Fibroblast of pulmonary artery (primary cell): ENCODE measurements at places on chromosomes 11 and 22.
A peak's percentile ranks its signal among the peaks of the same experiment; 100 is the strongest.

GRCh38 chr11:60905551-60906113, 753 bp downstream of the PRPF19 start:
- DNase-seq = peak; percentile 34

DNA sequence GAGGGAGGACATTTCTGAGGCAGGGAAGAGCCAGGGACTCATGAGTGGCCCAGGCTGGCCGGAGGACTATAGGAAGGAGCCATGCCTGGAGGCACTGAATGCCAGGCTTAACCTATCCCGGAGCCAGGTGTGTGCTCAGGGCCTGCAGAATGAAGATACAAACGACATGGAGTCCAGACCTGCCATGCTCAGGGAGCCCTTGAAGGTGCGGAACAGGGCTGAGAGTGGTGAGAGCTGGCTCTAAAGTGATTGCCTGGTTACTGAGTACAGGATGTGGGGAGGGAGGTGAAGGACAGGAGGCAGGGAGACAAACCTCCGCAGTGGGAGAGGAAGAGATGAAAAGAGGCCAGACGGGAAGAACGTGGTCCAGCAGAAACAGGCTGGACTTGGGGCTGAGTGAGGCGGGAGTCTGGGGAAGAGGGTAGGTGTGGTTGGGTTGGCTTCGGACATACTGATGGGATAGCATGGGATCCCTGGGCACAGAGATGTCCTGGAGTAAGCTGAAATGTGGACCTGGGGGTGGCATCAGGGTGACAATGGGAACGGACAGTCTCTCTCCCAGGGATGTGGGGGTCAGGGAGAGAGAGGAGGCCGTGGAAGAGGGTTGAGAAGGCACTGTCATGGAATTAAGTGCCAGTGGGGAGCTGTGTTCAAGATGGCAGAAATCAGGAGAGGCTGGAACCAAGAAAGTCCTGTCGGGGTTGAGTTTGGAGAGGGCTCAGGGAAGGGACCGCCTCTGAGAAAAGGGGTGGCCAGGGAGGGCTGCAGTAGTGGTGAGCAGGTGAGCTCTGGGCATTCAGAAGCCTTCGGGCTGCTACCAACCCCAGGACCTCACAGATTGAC, 1.5 kb upstream of the ANKRD13D start:
- DNase-seq = no peak

DNA sequence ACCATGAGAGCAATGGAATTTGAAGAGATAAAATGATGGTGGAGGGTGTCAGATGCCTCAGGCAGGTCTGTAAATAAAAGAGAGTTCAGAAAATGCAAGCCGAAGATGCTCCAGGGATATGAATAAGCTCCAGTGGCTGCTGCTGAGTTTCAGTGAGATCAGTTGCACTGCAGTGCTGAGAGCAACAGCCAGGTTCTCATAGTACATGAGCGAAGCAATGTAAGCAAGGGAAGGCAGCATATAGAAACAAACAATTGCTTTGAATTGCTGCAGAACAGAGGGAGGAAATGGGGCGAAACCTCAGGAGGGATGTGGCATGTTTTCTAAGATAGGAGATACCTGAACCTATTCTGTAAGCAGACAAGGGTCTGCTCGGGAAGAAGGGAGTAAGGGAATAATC, 369.5 kb downstream of the AASDHPPT start:
- DNase-seq = no peak

- DNase-seq = peak; percentile 58
Measured at GRCh38 chr22:38754751-38755154, 1.0 kb downstream of the SUN2 start.

- DNase-seq = no peak
Measured at GRCh38 chr11:86673055-86673843, 833 bp upstream of the ME3 start.

GRCh38 chr11:41779401-41779960, 320.0 kb upstream of the LRRC4C start:
- DNase-seq = no peak

DNA sequence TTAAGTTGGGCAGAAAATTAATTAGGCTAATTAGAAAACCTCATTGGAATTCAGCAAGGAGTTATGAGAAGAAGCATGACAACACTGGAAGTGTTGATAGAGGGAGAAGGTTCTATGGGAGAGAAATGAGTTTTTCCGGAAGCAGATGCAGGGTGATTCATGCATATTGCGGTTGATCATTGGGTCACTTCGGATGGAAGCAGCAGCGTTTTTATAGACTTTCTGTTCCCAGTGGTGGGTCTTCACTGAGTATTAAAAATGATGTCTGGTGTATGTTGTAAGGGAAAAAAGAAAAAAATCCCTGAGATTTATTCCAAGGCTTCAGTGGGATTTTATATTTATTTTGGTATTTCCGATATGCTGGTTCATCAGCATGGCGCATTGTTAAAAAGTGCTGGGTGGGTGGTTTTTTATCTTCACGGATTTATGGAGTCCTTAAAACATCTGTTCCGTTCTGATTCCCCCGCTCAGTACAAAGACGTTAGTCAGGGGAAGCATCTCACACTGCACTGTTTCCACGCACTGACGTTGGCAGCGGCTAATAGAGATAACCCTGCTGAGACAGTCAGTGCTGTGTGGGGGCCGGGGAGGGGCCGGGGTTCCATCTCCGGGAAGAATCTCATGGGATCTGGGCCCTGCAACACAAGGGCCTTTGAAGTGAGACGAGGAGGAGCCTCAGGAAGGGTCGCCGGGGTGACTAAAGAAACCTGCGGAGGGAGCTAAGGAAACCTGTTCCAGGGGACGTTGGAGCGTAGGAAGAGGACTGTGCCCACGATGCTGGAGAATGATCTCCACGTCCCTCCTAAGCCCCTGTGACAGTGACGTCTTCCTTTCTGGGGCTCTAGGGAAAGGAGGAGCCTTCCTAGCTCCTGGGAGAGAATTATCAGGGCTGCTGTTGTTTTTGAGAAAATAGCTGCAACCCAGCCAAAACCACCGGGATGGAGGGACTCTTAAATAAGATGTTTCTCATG, 390.0 kb downstream of the NTM start:
- peak; percentile 92 for DNase-seq

DNA sequence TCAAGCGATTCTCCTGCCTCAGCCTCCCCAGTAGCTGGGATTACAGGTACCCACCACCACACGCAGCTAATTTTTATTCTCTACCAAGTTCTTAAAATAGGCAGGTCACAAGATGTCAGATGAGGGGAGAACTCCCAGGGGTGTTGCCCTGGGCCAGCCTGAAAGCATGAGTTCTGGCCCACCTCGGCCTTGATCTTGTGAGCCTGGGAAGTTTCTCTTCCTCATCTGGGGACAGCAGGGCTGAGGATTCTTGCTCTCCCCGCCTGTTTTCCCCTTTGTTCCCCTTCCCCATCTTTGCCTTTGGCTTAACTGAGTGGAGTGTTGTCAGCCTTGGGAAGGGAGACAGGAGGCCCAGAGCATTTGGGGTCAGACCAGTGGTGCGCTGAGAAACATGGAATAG, 3.5 kb downstream of the PDXP start:
- no peak for DNase-seq

DNA sequence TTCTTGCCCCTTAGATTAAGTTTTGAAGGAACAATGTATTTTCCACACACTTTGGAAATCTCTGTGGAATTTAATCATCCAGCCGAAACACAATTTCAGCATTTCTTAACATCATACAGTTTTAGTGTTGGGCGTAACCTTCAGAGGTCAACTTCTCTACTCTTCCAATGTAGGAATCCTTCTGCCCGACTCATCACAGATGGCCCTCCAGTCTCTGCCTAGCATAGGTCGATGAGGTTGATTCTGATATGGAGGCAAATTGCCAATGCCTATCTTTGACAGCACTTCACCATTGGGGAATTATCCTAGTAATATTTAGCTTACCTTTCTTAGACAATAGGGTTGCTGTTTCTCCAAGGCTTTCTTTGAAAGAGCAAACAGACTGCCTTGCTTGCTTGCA, 175.7 kb upstream of the TTC12 start:
- DNase-seq = no peak

- no peak for DNase-seq
Measured at GRCh38 chr22:44869196-44869595, 116.8 kb downstream of the ARHGAP8 start.

DNA sequence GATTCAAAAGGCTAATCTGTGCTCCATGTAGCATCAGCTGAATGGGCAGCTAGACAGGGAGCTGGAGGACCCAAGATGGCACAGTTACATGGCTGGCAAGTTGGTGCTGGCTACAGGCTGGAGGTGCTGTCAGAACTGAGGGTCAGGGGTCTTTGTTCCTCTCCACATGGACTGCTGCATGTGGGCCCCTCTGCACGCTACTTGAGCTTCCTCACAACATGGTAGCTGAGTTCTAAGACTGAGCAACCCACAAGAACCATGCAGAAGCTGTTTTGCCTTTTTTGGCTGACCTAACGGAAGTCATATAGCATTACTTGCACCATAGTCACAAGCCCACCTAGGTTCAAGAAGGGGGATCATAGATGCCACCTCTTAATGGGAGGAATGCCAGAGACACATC, 196.1 kb downstream of the GRIK4 start:
- no peak for DNase-seq

DNA sequence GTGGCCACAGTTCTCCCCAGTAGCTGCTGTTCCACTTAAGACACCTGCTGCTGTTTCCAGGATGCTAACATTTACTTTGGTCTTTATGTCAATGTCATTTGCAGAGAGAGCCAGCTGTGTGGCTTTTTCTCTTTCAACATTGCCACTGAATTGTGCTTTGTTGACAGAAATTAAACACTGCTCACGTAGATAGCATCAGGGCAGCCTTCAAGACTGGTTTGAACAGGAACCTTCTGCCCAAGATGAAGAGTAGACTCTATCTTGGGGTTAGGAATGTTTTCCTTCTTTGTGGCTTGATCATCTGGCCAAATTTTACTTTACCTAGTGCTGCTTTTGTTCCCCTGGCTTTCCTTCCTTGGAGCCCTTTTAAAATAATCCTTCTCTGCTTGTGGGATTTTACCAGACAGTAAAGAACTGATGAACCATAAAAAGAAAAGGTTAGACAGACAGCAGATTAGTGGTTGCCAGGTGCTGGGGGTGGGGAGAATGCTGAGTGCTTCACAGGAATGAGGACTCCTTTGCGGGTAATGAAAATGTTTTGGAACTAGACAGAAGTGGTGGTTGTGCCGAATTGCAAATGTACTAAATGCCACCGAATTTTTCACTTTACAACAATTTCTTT, 22.7 kb upstream of the XBP1 start:
- DNase-seq = no peak

DNA sequence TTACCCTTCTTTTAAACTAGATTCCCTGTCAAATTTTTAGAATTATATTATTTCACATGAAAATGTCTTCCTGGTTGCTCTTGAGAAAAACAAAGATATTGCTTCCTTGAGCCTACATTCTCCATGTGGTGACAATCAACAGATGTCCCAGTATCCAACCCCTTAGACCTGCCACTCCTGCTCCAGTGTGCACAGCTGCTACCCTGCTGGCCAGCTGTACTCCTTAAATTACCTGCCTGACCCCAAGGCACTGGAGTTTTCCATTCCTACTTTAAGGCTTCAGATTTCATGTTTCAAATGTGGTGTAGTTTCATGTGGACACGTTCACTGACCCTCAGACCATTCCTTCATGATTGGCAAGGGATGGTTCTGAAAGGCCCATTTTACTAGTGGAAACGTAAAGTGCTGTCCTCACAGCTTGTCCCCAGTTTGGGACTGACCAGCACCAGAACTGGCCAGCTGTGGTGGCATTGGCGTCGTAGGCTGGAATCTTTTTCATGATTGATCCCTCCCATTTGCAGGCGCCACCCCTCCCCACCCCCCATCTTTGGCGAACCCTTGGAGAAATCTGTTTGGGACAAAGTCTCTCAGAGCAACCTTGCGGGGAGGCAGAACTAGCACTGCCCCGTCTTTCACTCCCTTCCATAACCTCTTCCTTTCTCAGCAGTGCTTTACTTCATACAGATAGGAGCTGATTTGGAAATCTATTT, 123.5 kb downstream of the DBX1 start:
- DNase-seq = no peak

- DNase-seq = no peak
Measured at GRCh38 chr22:24190159-24190540, 8.9 kb downstream of the SUSD2 start.

DNA sequence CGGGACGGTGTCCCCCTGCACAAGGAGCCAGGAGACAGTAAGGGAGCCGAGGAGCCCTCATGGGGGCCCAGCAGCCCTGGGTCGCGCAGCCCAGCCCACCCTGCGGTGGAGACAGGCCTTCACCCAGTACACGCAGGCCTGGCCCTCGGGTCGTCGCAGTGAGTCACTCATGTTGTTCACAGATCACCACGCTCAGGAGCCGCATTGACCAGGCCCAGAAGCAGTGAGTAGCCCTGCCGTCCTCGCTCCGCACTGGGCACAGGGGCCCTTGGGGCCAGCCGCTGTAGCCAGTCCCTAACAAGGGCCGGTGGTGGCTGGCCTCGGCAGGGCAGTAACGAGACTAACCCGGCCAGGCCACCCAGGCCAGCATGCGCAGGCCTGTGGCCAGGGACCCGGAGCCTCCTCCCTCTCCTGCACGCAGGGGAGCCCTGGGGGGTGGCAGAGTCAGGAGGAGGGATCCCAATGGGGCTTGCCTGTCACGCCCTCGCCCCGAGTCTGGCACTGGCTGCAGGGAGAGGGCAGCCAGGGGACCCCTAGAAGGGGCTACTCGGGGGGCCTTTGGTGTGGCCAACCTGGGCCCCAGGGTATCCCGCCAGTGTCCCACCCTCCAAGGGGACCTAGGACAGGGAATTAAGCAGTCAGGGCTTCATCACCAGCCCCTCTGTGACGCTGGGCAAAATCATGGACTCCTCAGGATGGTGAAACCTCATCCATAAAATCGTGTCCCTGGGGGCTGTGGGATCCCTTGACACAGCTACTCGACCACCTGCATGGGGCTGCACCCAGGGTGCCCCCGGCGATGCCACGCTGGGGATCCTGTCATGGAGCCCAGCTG, 10.1 kb upstream of the MRPL23 start:
- DNase-seq = no peak

DNA sequence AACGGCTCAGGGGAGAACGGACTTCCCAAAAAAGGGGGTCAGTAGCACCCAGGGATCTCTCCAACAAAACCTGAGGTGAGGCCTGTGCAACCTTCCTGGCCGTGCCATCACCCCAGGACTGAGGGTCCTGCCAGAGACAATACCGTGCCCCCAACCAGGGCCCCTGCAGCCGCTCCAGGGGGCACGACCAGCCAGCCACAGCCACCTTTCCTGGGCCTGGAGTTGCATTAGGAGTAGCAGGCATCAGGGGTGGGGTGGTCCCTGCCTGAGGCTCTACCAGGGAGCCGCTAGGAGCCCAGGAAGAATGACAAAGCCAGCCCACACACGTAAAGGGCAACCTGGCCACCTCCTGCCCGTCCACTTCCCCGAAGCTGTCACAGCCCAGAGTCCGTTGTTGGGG, 137.8 kb downstream of the BRD1 start:
- DNase-seq = no peak

GRCh38 chr11:61745781-61746441, 6.5 kb upstream of the MYRF start:
- DNase-seq = no peak

DNA sequence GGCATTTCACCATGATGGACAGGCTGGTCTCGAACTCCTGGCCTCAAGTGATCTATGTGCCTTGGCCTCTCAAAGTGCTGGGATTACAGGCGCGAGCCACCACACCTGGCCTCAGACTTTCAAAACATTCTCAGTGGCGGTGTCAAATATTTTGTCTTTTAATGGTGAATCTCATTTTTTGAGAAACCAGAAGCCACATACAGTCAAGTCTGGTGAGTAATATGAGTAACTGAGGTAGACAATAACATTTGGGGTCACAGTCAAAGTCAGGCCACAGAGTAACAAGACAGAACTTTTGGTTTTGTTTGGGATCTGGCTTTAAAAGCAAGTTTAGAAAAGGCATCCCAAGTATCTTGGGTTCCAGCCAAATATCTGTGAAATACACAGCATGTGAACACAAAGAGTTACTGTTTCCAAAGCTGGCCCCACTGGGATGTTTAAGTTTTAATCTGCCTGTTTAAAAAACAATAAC, 5.6 kb upstream of the TMA7B start:
- DNase-seq = peak; percentile 94

GRCh38 chr22:40499209-40499623, 128.8 kb downstream of the SGSM3 start:
- DNase-seq = peak; percentile 97
